Foreskin fibroblast (primary cell): ENCODE measurements at places on chromosomes 13 and 19.

DNA sequence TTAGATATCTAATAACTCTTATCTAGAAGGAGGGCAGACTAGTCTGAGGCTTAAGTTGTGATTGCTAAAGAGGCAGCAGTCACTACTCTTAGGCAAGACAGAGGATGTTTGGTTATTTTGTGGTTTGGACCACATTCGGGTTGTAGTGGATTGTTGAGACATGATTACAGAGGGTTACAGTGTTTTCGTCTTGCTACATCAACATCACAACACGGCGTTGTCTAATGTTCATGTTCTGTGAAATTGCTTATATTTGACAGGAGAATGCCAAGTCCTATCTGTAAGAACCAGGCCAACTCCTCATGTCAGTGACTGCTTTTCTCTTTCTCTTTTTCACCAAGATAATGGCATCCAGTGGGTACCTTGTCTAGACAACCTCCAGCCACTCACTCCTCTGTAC is 16.8 kb upstream of the TM9SF2 start:
- DNase-seq: no peak

GRCh38 chr19:38949580-38950367 is 19.0 kb downstream of the MRPS12 start:
- peak; percentile 86 for DNase-seq

- no peak for DNase-seq
Measured at GRCh38 chr19:31826325-31826724, 477.1 kb upstream of the TSHZ3 start.

DNA sequence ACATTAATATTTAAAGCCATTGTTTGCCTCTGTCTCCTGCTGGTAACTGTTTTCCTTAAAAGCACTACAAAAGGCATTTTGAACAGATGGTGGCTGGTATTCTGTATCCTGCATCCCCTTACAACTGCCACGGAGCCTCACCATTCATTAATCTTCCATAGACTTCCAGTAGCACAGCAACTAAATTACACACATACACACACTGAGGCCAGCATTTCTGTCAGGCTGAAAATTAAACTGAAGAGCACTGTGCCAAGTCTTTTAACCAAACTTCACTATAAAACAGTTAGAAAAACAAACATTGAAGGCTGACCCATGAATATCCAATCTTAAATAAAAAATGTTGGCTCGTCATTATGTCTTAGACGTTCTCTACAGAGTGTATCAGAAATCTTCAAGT is 697.8 kb downstream of the DACH1 start:
- DNase-seq: no peak

DNA sequence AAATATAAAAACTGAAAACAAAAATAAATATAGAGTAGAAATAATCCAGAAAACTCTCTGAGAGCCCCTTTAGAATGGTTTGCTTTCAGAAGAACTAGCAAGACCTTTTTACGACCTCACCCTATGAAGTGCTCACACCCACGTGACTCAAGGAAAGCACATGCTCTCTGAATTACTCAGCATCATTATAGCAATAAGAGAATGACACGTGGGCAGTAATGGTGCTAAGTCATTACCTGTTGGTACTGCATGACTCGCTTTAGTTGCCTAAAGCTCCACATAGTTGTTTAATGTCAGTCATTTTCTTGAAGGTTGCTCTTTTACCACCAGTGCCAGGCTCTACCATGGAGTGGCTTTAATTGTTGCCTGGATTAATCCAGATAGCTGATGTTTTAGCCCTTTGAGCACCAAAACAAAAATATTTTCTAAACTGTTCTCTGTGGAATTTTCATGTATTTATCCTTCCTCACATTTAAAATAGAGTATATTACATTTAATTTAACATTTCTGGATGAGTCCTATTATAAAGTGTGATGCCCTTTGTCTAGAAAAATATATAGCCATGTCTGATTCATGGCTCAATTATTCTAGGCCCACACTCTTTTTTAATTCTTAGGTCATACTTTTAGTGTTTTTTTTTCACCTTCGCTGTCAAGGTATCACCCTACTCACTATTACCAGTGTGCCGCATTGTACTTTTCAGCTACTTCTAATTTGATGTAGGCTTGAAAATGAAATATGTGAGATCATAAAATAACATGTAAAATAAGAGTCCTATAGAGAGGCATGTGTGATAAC is 56.8 kb downstream of the THSD1 start:
- DNase-seq: peak; percentile 85

DNA sequence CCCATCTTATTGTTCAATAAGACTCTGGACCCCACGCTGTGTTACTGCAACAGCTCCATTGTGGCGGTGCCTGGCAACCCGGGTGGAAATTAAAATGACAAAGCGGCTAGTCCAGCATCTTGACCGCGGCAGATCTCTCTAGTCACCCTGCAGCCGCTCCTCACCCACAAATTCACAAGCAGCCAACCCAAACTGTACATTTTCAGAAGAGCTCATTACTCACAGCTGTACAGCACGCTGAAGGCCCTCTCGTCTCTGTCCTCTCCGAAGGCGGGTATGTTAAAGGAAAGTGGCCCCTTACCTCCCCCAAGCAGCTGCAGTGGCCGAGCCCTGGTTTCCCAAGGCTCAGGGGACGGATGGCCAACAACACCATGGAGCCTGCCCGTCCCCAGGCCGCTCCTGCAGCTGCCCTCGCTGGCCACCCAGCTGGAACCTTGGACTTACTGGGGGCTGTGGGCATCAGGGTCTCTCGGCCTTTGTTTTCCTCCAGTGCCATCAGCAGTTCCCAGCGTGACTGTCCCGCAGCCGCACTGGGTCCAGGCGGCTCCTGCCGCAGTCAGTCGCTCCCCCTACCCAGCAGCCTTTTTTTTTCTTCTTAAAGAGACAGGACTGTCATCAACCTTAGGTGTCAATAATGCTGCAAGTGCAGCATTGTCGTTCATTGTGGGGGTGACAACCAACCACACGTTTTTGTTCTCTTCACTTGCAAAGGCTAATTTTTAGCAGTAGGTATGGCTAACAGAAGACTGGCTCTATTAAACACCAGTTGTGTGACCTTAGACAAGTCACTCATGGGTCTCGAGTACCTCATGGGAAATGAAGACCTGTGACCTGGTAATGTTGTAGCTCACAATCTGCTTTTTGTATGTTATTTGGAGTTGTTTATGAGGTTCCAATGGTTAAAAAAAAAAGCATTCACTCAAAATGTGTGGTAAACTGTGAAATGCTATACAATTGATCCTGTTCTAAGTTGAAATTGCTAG is at the start of gene SACS:
Gene SACS (minus strand): TSS at position 532 of the 983 bp plus-strand sequence. CDS start 22,463 bp downstream, outside the sequence.
- peak; percentile 72 for DNase-seq

DNA sequence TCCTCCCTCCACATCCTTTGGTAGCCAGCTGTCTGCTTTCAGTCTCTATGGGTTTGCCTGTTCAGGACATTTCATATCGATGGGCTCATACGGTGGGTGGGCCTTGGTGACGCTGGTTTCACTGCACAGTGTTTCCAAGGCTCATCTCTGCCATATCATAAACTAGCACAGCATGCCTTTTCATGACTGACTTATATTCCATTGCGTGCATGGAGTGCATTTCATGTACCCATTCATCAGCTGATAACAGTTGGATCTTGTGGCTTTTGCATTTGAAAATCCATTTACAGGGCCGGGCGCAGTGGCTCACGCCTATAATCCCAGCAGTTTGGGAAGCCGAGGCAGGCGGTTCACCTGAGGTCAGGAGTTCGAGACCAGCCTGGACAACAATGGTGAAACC is 69.9 kb downstream of the TDRD12 start:
- no peak for DNase-seq

DNA sequence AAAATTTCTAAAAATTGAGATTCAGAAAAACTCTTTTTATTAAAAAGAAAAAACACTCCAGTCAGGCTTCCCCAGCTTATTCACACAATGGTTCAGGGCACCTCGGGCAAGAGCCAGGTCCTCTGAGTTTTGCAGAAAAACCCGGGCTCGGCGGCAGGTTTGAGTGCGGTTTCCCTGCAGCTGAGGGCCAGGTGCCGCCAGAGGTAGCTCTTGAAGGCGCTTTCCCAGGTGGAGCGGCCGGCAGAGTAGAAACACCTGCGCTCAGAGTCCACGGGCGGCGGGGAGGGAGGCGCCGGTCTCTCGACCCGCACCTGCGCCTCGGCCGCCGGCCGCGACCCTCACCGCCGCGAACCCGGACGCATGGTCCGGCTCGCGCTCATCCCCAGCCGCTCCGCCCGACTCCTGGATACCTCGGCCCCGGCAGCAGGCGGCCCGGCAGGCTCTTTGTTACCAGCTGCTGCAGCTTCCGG is 444 bp downstream of the PROSER1 start:
- no peak for DNase-seq

GRCh38 chr13:79625517-79625916 is 144.6 kb downstream of the NDFIP2 start:
- no peak for DNase-seq

DNA sequence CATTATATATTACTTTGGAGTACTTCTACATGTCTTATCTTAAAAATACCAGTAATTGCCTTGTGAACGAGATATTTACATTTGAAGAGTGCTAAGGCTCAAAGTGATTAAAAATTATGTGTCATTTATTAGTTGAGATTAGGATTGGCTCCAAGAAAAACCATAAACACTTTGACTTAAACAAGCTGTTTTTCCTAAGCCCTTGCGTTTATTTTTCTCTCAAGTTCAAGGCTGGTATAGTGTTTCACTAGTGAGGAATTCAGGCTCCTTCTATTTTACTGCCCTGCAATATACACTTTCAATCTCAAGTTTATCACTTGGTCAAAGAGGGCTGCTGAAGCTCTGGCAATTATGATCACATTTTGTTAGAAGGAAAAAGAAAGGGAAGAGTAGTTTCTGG is 49.9 kb downstream of the UFM1 start:
- no peak for DNase-seq

- peak; percentile 7 for DNase-seq
Measured at GRCh38 chr13:25478186-25478585, 106.4 kb downstream of the ATP8A2 start.
